Omental fat pad (tissue), 4 donors: ENCODE measurements at places on chromosomes 12 and 14. TPM values are rescaled to one million over a fixed set of nuclear protein-coding genes. Genes with fewer than 3 reads are reported as not detected.

Gene PSME1
- total RNA-seq, result 89.1 TPM

Gene DBX2
- 0.88 TPM for total RNA-seq

Gene SPRYD4
- 4.7 TPM for total RNA-seq

Gene RD3L
- not detected for total RNA-seq

Gene SAMD15
- 0.84 TPM for total RNA-seq

Gene SINHCAF
- total RNA-seq, result 32.2 TPM

Gene BDKRB2
- 10.6 TPM for total RNA-seq

Gene UBC
- total RNA-seq, result 1,271 TPM

Gene CNPY2
- total RNA-seq, result 62.1 TPM

- no peak for DNase-seq
Measured at GRCh38 chr14:81256289-81256960, 35.7 kb upstream of the GTF2A1 start.

GRCh38 chr12:95740751-95741150 is 49.8 kb downstream of the NTN4 start:
- no peak for DNase-seq

DNA sequence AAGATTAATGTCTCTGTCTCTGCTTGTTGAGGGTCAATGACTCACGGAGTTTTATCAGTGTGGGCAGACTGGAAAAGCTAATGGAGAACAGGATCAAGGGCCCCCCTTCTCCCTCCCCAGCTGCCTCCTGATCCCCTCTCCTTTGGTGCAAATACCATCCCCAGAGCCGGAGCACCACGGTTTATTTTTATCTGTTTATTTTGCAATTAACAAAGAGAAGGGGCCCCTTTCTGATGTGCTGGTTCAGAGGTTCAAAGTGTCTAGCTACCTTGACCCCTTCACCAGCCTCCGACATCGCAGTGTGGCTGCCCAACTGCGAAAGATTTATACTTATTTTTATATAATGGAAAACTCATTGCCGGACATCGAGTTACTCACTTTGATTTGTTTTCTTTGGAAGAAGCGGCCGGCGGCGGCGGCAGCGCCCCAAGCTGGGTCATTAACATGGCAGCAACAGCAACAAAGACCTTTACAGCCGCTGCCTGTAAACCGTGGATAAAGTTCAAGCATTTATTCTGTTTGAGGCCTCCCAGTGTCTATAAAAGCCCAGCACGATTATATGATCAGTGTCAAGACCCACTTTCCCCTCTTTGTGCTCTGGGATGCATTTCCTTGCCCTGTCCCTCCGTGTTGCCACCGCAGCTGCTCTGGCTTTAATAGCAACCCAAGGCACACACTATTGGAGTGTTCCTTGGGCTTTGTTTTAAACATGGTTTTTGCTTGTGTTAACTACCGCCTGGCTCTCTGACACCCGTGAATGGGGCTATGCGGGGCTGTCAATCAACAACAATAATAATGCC is 47.4 kb upstream of the PARP11 start:
- DNase-seq, result no peak

GRCh38 chr14:103205541-103205906 is 82.3 kb downstream of the TNFAIP2 start:
- DNase-seq, result no peak

DNA sequence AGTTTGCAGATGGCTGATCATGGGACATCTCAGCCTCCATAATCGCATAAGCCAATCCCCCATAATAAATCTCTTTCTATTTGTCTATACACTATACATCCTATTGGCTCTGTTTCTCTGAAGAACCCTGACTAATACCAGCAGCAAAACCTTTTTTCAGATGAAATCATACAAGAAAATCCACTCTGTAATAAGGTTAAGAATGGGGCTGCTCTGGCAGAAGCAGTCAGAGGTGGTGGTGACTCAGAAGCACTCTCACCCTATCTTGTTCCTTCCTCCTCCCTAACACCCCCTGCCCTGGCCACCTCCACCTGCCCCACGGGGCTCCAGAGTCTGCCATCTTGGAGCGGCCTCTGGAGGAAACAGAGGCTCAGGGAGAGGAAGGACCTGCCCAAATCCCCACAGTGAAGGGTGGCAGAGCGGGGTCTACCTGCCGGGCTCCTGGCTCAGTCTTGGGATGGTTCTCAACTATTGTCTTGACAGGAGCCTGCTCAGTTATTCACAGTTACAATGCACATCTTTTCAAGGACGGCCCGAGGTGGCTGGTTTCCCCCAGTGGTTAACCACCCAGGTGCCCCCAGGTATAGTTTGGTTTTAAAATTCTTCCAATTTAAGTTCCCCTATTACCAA is 109.3 kb upstream of the EVL start:
- DNase-seq, result no peak

DNA sequence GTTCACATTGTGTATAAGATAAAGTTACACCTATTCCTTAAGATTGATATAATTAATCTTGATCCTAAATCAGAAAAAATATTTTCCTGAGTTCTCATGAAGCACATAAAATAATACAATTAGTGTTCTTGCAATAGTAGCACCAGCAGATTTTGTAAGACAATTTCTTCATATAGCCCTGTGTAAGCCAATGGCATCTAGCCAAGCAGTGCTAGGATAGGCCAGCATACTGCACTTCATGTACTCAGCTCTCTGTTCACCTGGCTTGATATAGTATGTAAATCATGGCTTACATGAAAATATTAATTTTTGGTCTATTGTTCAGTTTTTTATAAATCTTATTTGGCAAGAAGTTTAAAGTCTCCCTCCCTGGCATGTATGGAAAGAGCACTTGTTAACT is 1.9 kb downstream of the KLRF2 start:
- DNase-seq, result no peak

DNA sequence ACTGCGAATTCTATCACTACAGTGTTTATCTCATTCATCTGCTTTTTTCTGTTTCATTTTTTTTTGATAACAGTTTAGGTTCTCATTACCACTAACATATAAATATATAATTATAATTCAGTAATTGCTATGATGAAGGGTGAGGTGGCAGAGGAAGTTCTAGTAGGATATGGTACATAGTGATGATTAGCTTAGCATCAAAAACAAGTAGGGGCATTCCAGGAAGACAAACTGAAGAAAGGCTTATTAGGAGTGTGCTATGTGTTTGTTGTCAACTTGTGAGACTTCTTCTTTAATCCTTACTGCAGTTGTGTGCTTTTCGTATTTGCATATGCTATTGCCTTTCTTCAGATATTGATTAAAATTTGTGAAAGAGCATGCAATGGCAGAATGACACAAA is 20.6 kb downstream of the FUT8 start:
- DNase-seq, result no peak

DNA sequence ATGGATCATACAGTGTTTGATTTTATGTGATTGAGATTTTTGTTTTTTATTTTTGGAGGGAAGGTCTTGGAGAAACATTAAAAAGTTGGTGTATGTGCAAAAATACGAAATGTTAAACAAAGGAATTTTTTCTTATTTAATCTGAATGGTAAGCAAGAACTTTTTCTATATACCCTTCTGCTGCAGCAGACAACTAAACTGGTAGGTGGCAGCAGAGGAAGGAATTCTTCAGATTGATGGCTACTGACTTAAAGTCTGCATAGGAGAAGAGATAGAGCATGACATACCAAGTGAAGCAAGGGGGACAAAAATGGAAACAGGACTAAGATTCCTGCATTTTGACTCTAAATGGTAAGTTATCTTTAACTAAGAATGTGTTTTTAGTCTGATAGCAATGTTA is 42.0 kb upstream of the A2ML1 start:
- no peak for DNase-seq

- peak; percentile 11 for DNase-seq
Measured at GRCh38 chr14:92503756-92504491, 9.7 kb upstream of the RIN3 start.

DNA sequence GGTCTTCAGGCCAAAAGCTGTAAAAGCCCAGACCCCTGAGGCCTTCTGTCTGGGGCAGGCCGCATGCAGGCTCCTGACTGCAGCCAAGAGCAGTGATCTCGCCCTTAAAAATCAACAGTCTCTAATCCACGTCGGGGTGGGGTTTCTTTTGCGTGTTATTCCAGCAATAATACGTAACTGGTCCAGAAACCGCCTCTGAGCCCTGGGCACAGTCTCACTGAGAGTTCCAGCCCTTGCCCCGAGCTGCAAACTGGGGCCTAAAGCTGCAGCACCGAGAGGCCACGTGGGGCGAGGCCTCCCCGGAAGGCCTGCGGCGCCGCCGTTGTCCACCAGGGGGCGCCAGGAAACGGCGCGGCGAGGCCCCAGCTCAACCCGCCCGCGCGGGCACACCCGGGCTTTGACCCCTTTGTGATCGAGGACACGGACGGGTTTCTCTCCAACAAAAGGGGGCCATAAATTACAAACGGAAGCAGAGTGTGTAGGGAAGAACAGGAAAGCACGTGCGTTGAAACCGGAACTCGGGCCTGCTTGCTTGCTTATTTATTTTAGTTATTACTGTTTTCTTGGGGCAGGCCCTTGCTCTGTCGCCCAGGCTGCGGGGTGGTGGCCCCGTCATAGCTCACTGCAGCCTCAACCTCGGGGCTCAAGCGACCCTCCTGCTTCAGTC is 87.2 kb downstream of the NINJ2 start:
- DNase-seq, result peak; percentile 47

- no peak for DNase-seq
Measured at GRCh38 chr12:66692986-66693385, 14.1 kb upstream of the GRIP1 start.

GRCh38 chr14:24184104-24184970 is 4.3 kb downstream of the IPO4 start:
- DNase-seq, result no peak

DNA sequence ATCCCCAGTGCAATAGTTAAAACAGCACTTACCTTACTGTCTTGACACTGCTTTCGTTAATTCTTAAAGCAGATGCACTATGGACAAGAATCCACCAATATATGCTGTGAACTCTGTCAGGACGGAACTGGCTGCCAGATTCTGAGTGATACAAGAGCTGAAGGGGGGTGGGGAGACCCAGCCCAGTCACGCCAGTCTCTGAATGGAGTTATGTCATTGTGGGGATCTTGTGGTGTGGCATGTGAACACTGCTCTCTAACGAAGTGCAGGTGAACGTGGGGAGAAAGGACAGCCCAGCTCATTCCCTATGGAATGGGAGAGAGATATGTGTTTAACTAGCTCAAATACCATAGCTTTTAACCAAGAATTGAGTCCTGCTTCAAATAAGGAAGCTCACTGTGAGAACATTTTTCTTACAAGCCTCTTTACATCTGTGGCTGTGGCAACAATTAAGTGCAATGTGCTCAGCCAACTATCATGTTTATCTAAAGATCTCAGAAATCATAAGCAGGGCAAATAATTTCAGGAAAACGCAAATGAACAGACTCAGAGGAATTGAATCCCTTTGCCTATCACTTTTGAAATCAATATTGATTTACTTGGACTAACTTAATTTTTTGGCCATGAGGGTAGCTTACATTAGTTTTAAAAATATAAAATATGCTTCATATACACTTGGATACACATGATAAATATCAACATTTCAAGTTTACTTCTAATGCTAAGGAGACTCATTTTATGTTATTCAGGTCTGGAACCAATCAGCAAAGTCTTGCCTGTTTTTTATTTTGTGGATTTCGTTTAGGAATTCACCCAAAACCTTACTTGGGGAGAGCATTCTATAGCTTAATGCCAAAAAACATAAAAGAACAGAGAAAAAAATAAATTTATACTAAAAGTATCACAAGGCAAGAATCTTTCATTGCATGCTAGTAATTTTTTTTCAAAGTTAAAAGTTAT is at the start of gene LUM:
LUM (minus strand) TSS at position 129 of the 960 bp plus-strand sequence. CDS start 2,515 bp downstream, outside the sequence.
- DNase-seq, result no peak
